ENCODE measurements at places on chromosomes 4 and X. TPM values are rescaled to one million over a fixed set of nuclear protein-coding genes. Genes with fewer than 3 reads are reported as not detected.

The SYP gene
- 0.44 TPM for total RNA-seq

- no peak for DNase-seq
Measured at GRCh38 chr4:163330916-163331628, 1.3 kb downstream of the NPY1R start.

- DNase-seq: no peak
Measured at GRCh38 chr4:141465171-141465570, 171.2 kb upstream of the IL15 start.

DNA sequence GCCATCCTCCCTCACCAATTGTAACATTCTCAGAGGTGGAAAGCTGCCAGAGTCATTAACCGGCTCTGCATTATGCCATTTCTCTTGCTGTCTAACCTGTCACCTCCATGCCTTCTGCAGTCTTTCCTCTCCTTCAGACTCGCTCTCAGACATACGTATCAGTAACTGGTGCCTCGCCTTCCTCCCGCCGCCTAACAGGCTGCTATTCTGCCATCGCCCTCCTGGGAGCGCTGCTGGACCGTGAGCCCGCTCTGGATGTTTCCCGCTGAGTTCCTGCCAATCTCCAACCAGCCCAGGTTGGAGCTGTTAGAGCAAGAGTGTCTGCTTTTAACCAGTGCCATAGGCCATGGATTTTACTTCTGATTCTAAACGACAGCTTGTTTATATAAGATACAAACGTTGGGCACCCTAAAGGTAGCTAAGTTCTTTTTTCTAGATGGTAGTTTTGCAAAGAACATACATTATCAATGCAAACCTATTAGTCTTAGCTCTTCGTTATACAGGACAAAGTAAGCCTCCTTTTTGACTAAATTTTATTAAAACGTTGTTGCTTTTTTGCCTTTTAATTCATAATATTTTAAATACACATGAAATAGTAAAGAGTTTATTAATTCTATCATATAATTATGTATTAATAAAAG, 59.5 kb upstream of the NEIL3 start:
- peak; percentile 20 for DNase-seq

DNA sequence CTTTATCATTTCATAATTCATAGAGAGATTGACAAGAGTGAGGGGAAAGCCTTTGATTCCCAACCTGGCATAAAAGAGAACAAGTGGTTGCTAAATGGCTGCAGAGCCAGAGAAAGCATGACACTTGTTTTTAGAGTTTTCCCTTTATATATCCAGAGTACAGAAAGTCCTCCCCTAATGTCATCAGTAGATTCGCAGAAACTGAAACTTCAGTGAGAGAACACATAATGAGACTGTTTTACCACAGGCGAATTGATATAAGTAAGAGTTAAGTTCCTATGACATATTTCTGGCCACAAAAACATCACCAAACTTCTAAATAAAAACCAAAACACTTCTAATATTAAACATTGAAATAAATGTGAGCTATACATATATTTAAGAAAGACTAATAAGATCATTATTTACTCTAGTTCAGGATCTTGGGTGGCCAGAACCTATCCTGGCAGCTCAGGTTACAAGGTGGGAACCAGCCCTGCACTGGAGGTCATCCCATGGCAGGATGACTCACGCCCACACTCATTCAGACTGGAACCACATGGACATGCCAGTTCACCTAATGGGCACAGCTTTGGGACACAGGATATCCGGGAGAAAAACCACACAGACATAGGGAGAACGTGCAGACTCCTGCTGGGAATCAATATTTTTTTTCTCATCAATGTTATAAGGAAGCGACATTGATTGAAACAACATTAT, 35.5 kb downstream of the NWD2 start:
- peak; percentile 41 for DNase-seq
